NCI-H2107 (cell line): ENCODE measurements at places on chromosomes 12 and 14.

- DNase-seq, result no peak
Observed at GRCh38 chr12:60498656-60499055, 902.8 kb downstream of the SLC16A7 start.

DNA sequence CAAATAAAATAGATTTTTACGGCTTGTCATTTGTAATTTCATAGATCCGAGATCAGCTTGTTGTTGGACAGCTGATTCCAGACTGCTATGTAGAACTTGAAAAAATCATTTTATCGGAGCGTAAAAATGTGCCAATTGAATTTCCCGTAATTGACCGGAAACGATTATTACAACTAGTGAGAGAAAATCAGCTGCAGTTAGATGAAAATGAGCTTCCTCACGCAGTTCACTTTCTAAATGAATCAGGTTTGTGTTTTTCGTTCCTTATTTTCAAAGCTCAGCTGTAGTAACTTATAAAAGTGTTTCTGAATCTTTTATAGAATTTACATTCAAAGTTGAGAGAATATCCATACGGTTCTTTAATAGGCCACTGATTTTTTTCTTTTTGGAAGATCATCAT, 89.1 kb downstream of the LRRK2 start:
- DNase-seq, result no peak

DNA sequence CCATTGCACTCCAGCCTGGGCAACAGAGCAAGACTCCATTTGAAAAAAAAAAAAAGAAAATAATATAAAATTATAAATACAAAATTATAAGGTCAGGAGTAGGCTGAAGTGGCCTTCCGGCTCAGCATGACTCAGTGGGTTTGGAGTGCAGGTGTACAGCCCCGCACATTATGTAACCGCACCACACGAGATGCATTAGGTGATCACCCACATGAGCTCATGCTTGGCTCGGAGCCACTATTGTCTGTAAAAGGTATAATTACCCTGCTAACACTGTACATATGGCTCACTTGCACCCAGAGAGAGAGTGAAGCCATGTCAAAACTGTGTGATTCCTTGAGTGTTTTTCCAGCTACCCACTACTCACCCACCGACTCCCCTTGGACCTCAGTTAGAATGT, 557.0 kb downstream of the SLC6A15 start:
- DNase-seq, result no peak

- DNase-seq, result no peak
Observed at GRCh38 chr12:20213723-20214625, 154.4 kb upstream of the PDE3A start.

GRCh38 chr12:120684523-120684932, 2.4 kb upstream of the MLEC start:
- DNase-seq, result no peak

DNA sequence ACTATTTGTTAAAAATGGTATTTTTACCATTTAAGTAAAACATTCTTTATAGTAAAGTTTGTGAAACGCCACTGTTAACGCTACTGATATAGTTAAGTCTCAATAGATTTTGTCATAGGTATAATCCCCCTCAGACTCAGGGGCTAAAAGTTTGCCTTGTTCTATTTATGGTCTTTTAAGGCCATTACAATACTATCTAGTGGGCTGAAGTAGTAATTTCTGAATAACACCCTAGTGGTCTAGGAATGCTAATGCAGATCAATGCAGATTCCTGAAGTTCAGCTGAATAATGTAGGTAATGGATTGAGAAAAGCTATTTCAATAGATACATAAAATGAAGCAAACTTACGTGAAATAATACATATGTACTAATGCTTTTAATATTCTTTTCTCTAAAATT, 989.3 kb upstream of the NOVA1 start:
- no peak for DNase-seq

DNA sequence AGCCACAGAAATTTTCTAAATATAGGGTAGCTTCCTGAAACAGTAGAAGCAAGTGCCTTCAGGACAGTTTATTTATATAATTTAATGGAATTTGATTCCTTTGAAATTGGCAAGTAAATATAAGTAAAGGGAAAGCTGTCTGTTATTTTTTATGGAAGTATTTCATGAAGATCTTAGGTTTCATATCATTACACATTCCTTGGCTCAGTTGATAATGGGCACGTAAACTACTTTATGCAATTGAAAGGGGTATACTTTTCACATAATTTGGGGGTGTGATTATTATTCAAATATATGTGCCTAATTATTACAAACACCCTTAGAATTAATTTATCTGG, 71.1 kb upstream of the RAP1B start:
- no peak for DNase-seq

GRCh38 chr14:92928961-92929688, 6.2 kb downstream of the CHGA start:
- DNase-seq, result no peak

DNA sequence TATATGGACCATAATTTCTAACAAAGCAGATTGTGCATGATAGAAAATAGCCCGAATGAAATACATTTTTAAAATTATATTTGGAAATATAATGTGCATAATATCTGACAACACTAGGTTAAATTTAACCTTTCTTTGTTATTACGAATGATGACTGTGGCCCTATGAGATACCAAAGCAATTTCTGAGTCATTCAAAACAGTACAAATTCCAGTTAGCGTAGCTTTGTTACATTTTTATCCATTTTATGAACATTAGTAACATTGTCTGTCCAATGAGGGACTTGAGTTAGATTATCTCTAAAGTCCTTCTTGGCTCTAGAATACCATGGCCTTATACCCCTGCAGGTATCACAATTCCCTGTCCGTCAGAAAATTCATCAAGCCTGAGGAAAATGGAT, 39.0 kb upstream of the REP15 start:
- no peak for DNase-seq
